ENCODE measurements at places on chromosomes 16 and 17. TPM values are rescaled to one million over a fixed set of nuclear protein-coding genes. Genes with fewer than 3 reads are reported as not detected.

The HEATR9 gene
- total RNA-seq, result not detected

The CLEC18A gene
- 4.1 TPM for total RNA-seq

The DPEP1 gene
- total RNA-seq, result 29.6 TPM

The STRADA gene
- 52.0 TPM for total RNA-seq

The SLFN14 gene
- total RNA-seq, result not detected

The PFAS gene
- total RNA-seq, result 110 TPM

The ENPP7 gene
- not detected for total RNA-seq

DNA sequence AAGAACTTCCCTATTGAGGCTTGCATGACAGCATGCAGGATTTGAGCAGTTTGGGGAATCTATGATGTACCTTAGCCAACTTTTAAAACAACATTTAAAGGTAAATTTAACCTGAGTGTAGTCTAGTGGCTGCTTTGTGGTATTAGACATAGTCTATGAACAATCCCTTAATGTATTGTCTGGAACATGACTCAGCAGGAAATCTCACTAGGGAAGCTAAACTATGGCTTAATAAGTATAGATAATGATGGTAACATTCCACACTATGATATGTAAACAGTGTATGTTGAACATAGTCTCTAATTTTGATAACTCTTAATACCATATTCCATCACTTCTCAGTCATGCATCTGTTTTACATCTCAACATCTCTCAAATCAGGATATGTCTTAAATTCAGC is 52.1 kb upstream of the SLC12A3 start:
- DNase-seq, result no peak

GRCh38 chr16:69485361-69485760 is 60.9 kb downstream of the CYB5B start:
- DNase-seq, result no peak

DNA sequence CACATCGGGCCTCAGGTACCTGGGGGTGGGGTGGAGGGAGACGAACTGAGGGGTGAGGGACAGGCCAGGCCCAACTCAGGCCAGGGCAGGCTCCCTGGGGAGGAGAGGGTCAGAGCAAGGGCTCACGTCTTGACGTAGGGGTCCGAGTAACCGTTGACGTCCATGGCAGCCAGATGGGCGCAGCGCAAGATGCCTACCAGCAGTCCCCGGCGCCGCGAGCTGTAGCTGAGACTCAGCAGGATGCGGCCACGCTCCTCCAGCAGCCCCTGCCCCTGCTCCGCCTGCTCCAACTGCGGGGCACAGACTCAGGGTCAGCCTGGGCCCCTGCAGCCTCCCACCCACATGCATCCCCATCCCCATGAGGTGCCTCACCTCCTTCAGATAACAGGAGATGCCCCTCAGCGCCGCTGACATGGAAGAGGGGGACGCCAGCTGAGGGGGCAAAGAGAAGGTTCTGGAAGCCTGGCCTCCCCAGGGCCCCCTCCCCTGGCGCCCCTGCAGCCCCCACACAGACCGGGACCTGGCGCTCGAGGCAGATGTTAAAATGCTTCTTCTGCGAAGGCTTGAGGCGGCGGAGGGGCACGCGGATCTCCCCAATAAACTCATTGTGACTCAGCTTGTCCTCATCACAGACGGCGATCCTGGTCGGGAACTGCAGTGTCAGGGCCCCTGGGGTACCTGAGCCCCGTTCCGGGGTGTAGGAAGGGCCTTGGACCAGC is 4.0 kb downstream of the DOC2A start:
- no peak for DNase-seq

GRCh38 chr16:55379371-55379770 is 55.4 kb downstream of the IRX6 start:
- no peak for DNase-seq

GRCh38 chr17:44533533-44534246 is 23.6 kb upstream of the FZD2 start:
- peak; percentile 93 for DNase-seq

GRCh38 chr16:4520913-4521312 is 17.7 kb downstream of the CDIP1 start:
- DNase-seq, result no peak

DNA sequence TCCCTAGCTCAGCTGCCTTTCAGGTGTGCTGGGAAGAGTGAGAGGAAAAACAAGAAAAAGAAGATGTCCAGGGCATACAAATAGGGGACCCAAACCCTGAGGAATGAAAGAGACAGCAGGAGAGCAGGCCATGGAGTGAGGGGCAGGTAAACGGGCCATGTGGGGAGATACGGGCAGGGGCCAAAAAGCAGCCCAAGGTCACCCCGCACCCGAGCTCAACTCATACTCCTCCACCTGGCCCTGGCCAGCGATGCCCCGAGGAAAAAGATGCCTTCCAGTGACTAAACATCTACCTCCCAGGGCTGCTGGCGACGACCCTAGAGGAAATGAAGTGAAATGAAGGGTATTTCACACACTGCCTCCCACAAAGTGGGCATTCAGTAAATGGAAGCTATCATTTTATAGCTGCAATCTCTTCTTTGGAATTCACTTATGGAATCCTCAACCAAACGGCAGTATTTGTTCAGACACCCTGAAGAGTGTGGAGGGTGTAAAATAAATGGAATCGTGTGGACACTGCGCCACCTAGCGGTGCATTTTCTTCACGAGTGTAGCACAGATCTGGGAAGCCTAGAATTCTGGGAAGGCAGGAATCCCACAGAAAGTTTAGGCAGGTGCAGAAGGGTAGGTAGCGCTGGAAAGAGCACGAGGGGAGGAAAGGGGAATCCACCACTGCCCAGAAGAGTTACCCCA is 14.9 kb downstream of the ELAC2 start:
- DNase-seq, result peak; percentile 51

- DNase-seq, result no peak
Observed at GRCh38 chr17:78257810-78258322, 26.4 kb downstream of the TMEM235 start.

GRCh38 chr16:10868596-10869469 is 8.2 kb upstream of the CIITA start:
- no peak for DNase-seq
